Myocyte (in vitro differentiated cells): ENCODE measurements at places on chromosomes 6 and 20. TPM values are rescaled to one million over a fixed set of nuclear protein-coding genes. Genes with fewer than 3 reads are reported as not detected.

The TMEM74B gene
- total RNA-seq, result not detected in 2 replicates

The COL11A2 gene
- total RNA-seq, result 0.96 and 1.9 TPM in 2 replicates

The MRPL14 gene
- 66.6 and 68.6 TPM in 2 replicates for total RNA-seq

The GATA5 gene
- total RNA-seq, result not detected in 2 replicates

The SNAP25 gene
- total RNA-seq, result 0.16 and 0.64 TPM in 2 replicates

The PRDM13 gene
- total RNA-seq, result not detected in 2 replicates

The MROH8 gene
- total RNA-seq, result 6.6 and 7.0 TPM in 2 replicates

The PRR18 gene
- 0.21 TPM in 1 of 2 replicates, not detected in the other for total RNA-seq

The GLP1R gene
- total RNA-seq, result 0.03 TPM in 1 of 2 replicates, not detected in the other

The TSHZ2 gene
- 0.27 TPM in 1 of 2 replicates, not detected in the other for total RNA-seq

The FYN gene
- total RNA-seq, result 165 and 196 TPM in 2 replicates

The CCN6 gene
- total RNA-seq, result not detected in 2 replicates

The PGK2 gene
- total RNA-seq, result not detected in 2 replicates

The SOX12 gene
- total RNA-seq, result 10.2 and 11.7 TPM in 2 replicates

The SGK2 gene
- 0.19 and 1.7 TPM in 2 replicates for total RNA-seq

The NKAPL gene
- total RNA-seq, result 0.36 TPM in 1 of 2 replicates, not detected in the other

The FOXC1 gene
- 3.6 and 5.0 TPM in 2 replicates for total RNA-seq

The LPA gene
- not detected in 2 replicates for total RNA-seq

The EDN1 gene
- total RNA-seq, result 0.16 and 0.29 TPM in 2 replicates

The PGBD1 gene
- 4.6 and 4.8 TPM in 2 replicates for total RNA-seq

The PTCHD4 gene
- total RNA-seq, result 19.2 and 26.4 TPM in 2 replicates

The PRDM1 gene
- total RNA-seq, result 0.67 and 0.94 TPM in 2 replicates

The EEF1A2 gene
- total RNA-seq, result 456 and 555 TPM in 2 replicates

The COL19A1 gene
- total RNA-seq, result 38.8 and 101 TPM in 2 replicates

The ARFGEF3 gene
- total RNA-seq, result 0.03 and 0.05 TPM in 2 replicates

The EPB41L1 gene
- 8.3 and 8.8 TPM in 2 replicates for total RNA-seq

The KHDC1L gene
- not detected in 2 replicates for total RNA-seq

The TFAP2C gene
- total RNA-seq, result not detected in 2 replicates

The MUC21 gene
- total RNA-seq, result not detected in 2 replicates

The TRIM38 gene
- 13.7 and 28.7 TPM in 2 replicates for total RNA-seq

The CDH4 gene
- 0.31 and 0.45 TPM in 2 replicates for total RNA-seq

The CGA gene
- total RNA-seq, result not detected in 2 replicates

The HS3ST5 gene
- 0.36 and 0.62 TPM in 2 replicates for total RNA-seq

The CST1 gene
- total RNA-seq, result not detected in 2 replicates

The C20orf204 gene
- 0.45 and 0.47 TPM in 2 replicates for total RNA-seq

The TOX2 gene
- 0.16 and 0.70 TPM in 2 replicates for total RNA-seq

The HLA-DRB1 gene
- total RNA-seq, result 0.21 TPM in 1 of 2 replicates, not detected in the other

The ATP6V1G2 gene
- total RNA-seq, result 4.8 and 8.5 TPM in 2 replicates

The WFDC2 gene
- not detected in 2 replicates for total RNA-seq

The EGFL8 gene
- total RNA-seq, result 1.4 and 2.2 TPM in 2 replicates

The ZNF184 gene
- 15.0 and 15.8 TPM in 2 replicates for total RNA-seq

The IL20RA gene
- total RNA-seq, result 6.4 and 6.7 TPM in 2 replicates

The NOX3 gene
- total RNA-seq, result not detected in 2 replicates

The FAM209B gene
- total RNA-seq, result not detected in 2 replicates

The OR5V1 gene
- not detected in 2 replicates for total RNA-seq

The OPRM1 gene
- total RNA-seq, result not detected in 2 replicates

The CNR1 gene
- not detected in 2 replicates for total RNA-seq

The CEP57L1 gene
- total RNA-seq, result 20.0 and 25.3 TPM in 2 replicates

The MOXD1 gene
- 4.5 and 6.5 TPM in 2 replicates for total RNA-seq

The TSBP1 gene
- total RNA-seq, result not detected in 2 replicates
